NCI-H187 treated with DMSO at 0.1 percent for 48 hours (cell line): ENCODE measurements at places on chromosomes 1 and 21.

GRCh38 chr1:24926563-24927249 lies 3.4 kb downstream of the RUNX3 start:
- DNase-seq: no peak

GRCh38 chr1:22075718-22076117 lies 23.2 kb downstream of the CDC42 start:
- no peak for DNase-seq

GRCh38 chr21:41170859-41171609 lies 3.1 kb downstream of the BACE2 start:
- no peak for DNase-seq

DNA sequence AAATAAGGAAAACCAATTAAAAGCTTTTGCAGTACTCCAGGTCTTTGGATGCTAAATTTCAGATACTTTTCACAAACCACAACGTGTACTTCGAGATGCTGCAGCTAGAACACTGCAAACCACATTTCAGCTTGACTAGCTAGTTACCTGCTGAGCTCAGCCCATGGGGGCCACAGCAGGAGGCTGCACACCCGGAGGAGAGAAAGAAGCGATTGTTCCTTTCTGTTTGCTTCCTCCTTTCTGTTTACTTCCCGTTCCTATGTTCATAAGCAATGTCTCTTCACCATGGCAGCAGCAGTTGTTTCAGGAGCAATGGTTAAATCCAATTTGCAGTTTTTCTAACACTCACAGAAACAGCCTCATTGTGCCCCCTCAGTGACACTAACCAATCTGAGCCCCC lies 225.6 kb upstream of the FGGY start:
- no peak for DNase-seq

- no peak for DNase-seq
Measured at GRCh38 chr1:181748013-181748412, 264.7 kb downstream of the CACNA1E start.

GRCh38 chr1:47915677-47916353 lies 81.4 kb downstream of the TRABD2B start:
- no peak for DNase-seq

DNA sequence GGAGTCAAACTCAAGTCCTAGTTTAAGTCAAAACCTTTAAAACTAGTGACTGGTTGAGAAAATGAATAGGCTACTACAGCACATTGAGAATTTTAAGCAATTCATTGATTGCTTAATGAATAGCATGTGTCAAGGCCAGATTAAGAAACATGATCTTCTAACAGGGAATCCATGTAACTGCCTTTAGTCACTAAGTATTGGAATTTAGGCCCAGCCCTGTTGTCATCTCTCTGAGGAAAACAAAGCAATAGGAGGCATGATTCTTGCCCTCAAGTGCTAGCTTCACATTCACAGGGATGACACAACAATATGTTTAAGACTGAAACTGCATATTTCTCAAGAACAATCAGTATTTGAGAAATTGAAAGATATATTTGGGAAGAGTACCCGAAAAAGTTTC lies 70.0 kb upstream of the PTGS2 start:
- no peak for DNase-seq

DNA sequence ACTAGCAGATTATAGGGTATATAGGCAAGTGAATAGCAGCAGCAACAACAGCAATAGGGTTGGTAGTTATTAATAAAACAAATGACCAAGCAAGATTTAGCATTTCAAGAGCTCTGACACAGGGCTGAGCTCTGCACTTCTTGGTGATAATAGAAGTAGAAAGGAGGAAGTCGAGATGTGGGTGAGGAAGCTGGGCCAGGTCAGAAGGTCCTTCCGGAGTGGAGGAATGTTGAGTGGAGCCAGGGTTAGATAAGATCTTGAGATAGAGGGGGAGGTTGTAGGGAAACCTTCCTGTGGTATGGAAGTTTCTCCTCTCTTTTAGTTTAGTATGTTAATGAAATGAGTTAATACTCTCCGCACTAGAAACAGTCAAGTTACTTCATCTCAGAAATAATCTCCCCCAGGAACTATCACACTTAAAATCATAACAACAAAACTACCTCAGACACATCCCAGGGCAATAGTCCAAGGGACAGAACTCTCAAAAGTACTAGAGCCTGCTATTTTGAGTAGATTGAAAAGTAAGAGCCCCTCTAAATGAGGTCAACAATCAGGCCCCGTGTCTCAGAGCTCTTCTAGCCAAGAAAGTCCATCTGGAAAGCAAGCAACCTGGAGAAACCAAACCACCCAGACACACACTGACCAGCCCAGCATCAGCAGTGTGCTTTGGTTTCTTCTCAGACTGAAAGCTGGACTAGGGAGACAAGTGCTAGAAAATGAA lies 45.4 kb upstream of the ATP1B1 start:
- DNase-seq: no peak

- DNase-seq: no peak
Measured at GRCh38 chr1:12173041-12173509, 6.3 kb downstream of the TNFRSF1B start.

DNA sequence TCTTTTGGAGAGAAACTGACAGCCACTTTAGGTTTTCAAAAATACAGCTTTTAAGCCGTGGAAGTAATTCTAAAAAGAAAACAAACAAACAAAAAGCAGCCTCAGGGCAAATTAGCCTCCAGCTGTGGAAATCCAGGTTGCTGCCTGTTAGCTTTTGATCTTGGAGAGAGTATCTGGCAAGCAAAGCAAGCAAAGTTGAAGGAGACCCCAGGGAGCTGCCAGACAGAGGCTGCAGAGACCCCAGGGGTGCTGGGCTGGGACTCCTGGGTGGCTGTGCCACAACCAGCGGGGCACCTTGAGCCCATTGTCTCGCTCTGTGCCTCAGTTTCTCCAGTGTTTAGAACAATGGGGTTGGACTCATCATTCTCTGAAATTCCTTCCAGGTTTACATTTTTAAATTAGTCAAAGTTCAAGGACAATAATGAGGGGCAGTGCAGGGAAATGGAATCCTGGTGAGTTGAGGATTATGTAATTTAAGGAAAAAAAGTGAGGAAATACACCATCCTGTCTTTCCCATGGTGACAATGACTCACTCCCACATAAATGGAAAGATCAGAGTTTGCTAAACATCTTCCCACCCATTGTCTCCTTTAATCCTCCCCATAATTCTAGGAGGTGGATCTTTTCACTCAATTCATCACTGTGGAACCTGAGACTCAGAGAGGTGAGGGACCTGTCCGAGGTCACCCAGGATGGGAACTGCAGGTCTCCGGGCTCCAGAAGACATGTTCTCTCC lies 480.5 kb downstream of the MATN1 start:
- DNase-seq: no peak

DNA sequence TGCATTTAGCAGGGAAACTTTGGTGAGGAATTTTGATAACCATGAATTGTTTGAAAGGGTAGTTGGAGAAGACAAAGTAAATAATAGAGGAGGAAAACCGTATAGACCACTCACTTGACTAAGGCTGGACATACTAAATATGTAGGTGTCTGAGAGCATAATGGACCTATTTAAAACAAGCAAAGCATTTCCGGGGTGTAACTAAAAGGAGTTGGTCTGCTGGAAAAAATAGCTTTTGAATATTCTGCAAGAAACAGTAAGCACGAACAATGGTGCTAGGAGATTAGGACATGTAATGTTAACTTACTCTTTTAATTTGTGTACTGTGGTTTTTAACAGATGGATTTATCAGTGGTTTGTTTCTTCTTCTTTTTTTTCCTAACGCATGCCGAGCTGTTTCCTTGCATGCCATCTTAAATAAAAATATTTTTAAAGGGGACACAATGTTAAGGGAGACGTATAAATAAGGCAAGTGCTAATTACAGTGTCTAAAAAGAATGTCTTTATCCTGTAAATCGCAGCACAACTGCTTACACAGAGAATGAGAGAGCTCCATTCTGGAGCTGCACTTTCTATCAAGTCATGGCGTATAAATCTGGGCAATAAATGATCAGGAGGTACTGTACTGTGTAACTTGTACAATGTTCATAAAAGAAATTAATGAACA lies 492.1 kb downstream of the LMO4 start:
- DNase-seq: no peak

- no peak for DNase-seq
Measured at GRCh38 chr1:192787914-192788585, 20.8 kb upstream of the RGS2 start.

DNA sequence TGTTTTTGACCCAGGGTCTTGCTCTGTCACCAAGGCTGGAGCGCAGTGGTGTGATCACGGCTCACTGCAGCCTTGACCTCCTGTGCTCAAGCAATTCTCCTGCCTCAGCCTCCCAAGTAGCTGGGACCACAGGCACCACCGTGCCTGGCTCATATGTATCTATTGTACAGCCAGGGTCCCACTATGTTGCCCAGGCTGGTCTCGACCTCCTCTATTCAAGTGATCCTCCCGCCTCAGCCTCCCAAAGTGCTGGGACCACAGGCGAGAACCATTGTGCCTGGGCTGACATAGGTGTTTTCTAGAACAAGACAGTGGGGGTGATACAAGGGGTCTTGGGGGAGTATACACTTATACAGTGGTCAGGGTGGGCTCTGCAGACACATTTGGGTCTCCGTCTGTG lies 17.5 kb downstream of the FTCD start:
- DNase-seq: no peak

DNA sequence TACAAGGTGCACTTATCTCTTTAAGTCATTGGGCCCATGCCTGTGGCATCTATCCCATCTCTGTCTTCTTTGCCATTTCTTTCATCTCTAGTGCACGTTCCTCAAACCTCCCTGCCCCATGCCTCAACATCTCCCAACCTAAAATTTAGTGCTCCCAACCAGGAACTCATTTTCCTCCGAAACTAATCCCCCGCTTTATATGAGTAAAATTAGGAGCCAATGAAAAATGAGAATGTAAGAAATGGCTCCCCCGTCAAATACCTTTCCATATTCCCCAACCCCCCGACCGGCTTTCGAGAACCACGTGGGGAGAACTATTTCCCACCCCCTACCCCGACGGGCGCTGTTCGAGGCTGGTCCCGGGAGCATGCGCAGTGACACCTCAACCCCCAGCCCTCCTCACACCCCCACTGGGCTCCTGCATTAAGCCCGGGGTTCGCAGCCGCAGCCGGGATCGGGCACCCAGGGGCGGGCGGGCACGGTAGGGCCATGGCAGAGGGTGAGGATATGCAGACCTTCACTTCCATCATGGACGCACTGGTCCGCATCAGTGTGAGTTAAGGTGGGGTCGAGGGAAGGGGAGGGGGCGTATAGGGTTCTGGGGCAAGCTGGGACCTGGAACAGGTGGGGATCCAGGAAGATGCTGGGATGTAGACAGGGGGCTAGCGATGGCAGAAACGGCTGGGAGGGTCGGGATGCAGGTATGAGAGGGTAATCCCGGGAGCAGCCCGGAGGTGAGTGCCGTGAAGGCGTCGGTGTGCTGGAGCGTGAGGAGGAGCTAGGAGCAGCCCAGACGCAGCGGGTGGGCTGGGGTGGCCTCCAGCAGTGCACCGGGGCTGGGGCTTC lies at the start of gene TRIM46:
TRIM46 (plus strand) TSS at position 372 of the 846 bp plus-strand sequence; CDS start at position 490, 118 bp downstream.
- DNase-seq: peak; percentile 57

DNA sequence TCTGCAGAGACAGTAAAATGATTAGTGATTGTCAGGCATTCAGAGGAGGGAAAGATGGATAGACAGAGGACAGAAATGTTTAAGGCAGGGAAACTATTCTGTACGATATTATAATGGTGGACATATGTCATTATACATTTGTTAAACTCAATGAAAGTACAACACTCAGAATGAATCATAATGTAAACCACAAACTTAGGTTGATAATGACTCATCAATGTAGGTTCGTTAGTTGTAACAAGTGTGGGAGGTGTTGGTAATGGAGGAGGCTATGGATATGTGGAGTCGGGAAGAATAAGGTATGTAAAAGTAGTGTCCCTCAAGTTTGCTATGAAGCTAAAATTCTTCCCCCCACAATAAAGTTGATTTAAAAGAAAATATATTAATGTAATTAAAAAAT lies 455.0 kb downstream of the BRINP3 start:
- no peak for DNase-seq

DNA sequence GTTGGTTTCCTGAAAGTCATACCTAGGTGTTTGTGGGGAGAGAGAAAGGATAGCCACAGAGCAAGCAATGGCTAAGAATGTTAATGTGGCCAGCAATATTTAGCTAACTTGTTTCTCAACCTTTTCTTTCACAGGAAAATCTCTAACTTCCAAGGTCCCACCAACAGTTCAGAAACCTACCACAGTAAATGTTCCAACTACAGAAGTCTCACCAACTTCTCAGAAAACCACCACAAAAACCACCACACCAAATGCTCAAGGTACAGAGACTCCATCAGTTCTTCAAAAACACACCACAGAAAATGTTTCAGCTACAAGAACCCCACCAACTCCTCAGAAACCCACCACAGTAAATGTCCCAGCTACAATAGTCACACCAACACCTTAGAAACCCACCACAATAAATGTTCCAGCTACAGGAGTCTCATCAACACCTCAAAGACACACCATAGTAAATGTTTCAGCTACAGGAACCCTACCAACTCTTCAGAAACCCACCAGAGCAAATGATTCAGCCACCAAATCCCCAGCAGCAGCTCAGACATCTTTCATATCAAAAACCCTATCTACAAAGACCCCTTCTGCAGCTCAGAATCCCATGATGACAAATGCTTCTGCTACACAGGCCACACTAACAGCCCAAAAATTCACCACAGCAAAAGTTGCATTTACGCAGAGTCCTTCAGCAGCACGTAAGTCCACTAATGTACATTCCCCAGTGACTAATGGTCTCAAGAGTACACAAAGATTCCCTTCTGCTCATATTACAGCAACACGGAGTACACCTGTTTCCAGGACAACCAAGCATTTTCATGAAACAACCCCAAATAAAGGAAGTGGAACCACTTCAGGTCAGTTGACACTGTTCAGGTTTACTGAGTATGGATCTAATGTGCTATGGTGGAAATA lies 15.3 kb downstream of the CD55 start:
- DNase-seq: peak; percentile 45

DNA sequence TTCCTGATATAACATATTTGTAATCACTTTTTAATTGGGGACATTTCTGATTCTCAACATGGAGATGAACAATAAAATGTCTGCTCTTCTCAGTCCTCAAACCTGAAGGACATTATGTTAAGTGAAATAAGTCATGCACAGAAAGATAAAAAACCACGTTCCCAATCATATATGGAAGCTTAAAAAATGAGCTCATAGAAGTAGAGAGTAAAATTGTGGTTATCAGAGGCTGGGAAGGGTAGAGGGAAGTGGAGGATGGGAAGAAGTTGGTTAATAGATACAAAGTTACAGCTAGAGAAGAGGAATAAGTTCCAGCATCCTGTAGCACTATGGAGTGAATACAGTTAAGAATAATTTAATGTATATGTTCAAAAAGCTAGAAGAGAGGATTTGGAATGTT lies 1.5 kb upstream of the CD48 start:
- DNase-seq: no peak
